Left renal cortex interstitium (tissue), 4 donors: ENCODE measurements at places on chromosomes 7 and 10.

DNA sequence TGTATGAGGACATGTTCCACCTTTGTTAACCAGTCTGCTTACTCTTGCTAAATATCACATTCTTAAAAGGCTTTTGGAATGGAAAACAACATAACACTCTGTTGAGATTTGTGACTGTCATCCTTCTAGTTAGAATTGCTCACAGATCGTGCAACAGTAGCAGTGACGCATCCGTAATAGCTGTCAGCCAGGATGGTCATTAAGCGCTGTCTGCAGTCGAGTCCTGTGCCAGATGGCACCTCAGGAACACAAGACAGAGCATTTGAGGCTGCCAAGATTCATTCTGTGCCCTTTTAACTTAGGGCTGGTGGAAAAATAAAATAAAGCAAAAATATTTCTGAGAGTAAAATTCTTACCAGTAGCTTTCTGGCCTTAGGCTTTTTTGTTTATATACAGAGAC lies 348.6 kb downstream of the ANKRD7 start:
- no peak for DNase-seq

GRCh38 chr10:46171661-46172060 lies 115.1 kb upstream of the ANTXRL start:
- no peak for DNase-seq

DNA sequence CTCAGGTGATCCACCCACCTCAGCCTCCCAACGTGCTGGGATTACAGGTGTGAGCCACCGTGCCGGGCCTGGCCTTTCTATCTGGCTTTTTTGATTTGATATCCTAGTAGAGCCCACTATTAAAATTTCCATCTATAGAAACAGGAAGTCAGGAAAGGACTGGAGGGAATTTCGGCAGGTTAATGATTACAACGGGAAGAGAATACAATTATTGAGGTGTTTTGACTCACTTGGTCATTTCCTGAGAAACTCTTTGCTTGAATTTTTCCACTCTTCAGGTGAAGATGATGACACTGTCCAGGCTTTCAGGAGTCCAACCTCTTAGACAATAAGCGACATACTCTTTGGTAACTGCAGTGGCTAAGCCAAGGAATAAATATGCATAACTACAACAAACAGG lies 1.1 kb upstream of the MKLN1 start:
- no peak for DNase-seq

- DNase-seq = no peak
Observed at GRCh38 chr7:151818674-151819519, 58.0 kb downstream of the PRKAG2 start.

DNA sequence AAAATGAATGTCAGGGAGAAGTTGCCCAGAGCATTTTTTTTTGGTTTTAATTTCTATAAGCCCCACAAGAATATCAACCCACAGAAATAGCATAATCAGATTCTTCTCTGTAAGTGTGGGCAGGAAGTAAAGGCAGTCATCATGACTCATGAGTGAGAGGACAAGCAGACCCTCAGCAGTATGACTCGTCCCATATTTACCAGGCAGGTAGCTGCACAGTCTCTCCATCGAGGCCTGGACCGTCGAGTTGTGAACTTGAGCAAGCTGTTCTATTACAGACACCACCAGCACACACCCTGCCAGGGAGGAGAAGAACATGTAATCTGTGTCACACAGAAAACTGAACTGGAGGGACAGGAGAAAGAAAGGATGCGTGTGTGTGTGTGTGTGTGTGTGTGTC lies 37.8 kb downstream of the AOAH start:
- DNase-seq = no peak

DNA sequence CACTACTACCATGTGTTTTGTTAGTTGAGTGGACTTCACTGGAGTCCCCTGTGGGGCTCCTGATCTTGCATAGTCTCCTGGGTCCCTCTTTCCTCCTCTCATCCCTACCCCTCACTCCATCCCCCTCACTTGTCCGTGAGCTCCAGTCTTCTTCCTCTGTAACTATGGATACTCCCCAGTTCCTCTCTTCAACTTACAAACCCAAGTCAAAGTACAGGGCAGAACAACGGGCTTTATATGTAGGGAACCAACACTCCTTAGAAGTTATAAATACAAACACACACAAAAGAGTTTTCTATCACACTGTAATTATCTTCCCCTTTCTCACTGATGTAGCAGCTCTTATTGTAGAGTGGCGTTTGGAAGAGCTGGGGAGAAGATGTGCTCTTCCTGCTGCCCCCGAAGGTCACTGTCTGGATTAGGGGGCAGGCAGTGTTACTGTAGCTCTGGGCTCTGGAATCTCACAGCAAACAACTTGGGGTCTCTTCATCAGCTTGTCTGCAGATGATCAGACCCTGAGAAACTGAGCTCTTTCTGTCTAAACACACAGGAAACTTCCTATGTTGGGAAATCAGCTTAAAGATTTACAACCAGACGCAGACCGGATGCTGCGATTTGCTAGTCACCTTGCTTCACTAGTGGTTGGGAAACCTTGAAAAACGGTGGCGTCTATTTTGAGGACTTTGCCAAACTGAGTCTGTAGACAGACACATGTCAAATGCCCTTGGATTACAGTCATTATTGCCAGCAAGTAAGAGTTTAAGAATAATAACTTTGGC lies 13.6 kb downstream of the SNX10 start:
- DNase-seq = no peak

DNA sequence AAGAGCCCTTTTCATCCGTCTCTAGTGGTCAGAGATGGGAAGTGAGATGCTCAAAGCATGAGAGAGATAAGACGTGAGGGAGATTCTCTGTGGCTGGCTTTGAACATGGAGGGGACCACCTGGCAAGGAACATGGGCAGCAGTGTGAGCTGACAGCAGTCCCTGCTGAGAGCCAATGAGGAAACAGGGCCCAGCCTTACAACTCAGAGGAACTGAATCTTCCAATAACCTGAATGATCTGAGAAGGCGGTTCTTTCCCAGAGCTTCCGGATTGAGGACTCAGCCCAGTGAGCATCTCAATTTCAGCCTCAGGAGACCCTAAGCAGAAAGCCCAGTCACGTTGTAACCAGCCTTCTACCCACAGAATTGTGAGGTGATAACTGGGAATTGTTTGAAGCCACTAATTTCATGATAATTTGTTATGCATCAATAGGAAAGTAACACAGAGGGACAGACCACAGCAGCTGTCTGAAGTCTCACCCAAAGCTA lies 33.9 kb upstream of the IKZF1 start:
- no peak for DNase-seq

DNA sequence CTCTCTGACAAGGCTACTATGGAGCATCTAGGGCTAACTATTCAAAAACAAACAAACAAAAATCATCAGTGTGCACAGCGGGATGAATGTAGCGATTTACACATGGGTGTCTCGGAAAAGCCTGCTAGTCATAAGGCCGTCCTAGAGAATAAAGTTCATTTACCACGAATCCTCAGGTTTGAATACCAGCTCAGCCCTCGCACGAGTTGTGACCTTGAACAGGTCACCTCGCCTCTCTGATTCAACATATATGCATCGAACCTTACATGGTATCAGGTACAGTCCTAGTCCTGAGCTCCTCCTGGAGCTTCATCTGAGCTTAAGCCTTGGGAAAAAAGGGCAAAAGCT lies 572 bp downstream of the ATP5MF start:
- DNase-seq = no peak

GRCh38 chr10:57338823-57339558 lies 928.7 kb downstream of the IPMK start:
- peak; percentile 9 for DNase-seq

- no peak for DNase-seq
Observed at GRCh38 chr7:5693529-5693928, 87.9 kb downstream of the RNF216 start.

- no peak for DNase-seq
Observed at GRCh38 chr7:151692721-151693120, 173.0 kb upstream of the RHEB start.

GRCh38 chr7:24477398-24478136 lies 95.7 kb upstream of the PALS2 start:
- DNase-seq = peak; percentile 74

GRCh38 chr10:90860790-90861189 lies 3.0 kb upstream of the HTR7 start:
- no peak for DNase-seq

- no peak for DNase-seq
Observed at GRCh38 chr7:1671594-1672451, 1.7 kb downstream of the ELFN1 start.

GRCh38 chr10:26528715-26529393 lies 90.7 kb downstream of the APBB1IP start:
- no peak for DNase-seq

DNA sequence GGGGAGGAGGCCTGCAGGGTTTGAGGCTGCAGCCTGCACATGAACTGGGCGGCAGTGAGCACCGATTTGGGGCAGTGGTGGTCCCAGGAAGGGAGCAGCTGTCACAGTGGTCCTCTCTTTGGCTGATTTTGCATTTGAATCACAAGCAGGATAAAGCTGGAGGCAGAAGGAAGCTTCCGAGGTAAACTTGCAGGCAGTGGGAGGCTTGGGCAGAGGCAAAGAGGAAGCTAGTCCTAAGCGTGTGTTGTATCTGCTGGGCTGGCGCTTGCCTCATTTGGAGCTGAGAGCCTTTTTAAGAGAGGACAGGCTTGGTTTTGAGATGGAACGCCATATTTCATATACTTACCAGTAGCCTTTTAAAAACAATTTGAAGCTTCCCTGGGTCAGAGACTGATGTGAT lies 177.2 kb upstream of the PODXL start:
- DNase-seq = no peak

- no peak for DNase-seq
Observed at GRCh38 chr7:112184455-112184854, 21.7 kb downstream of the DOCK4 start.

DNA sequence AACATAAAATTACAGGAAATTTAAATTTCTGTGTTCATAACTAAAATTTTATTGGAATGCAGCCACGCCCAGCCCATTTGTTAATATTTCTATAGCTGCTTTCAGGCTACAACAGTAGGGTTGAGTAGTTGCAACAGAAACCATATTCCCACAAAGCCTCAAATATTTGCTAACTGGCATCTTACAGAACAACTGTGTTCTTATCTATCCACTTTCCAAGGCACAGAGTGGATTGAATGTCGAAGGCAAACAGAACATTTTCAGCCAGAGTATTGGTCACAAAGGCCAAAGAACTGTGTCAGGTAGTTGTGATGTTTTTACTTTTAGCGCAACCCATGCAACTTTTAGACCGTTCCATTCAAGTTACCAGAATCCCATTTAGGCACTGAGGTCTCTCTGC lies 51.1 kb upstream of the OPN4 start:
- DNase-seq = no peak

DNA sequence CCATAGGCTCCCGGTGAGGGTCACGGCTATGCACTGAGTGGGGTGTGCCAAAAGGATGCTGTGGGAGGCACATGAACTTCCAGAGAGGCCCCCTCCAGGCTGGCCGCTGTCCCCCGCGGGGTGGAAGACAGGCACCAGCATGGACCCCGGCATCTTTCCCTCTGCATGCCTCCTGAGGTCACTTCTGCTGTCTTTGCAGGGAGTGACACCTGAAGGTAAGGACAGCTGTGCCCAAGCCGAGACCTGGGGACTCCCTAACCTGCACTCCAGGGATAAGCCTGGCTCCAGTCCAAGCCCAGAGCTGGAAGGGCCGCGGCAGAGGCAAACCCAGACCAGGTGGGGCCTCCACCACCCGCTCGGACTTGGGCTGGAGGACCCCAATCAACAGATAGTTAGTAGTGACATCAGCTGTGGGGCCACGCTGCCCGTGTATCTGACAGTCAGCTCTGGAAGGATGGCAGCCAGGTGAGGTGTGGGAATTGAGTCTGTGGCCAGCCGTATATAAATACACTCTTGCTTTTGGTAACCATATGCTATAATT lies 340.7 kb upstream of the MKI67 start:
- no peak for DNase-seq

DNA sequence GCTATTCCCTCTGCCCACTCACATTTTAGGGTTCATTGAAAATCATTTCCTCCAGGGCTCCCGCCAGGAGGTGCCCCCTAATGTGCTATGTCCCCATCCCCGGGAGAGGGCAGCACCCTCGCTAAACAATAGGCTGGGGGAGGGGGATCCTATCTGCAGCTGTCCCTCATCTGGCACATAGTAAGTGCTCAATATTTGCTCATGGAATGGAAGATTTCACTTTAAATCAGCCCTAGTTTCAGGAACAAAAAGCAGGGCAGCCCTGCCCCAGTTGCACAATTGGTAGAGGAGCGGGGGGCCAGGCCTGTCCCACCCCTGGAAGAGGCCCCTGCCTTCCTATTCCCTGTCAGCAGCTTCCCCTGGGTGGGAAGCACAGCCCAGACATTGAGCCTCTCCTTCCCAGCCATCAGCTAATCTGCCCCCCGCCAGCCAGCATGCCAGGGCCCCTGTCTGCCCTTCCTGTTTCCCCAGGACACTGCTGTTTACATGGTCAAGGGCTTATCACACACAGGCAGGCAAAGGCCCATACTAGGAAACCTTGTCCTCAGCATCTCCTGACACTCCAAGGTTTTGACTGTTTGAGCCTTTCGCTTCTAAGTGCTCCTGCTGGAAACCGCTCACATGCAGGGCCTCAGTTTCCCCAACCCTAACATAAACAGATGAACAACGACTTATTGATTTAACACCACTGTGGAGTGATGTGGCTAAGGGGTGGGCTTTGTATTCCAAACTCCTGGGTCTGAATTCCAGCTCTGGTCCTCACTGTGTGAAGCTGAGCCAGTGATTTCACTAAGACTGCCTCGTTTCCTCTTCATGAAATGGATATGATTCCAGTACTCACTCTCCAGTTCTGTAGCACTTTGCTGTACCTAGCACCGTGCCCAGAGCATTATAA lies 130.7 kb upstream of the ZMIZ1 start:
- DNase-seq = no peak
